Esophagus squamous epithelium (tissue), 5 donors: ENCODE measurements at places on chromosomes 12 and 14.

- DNase-seq, result no peak
These were observed 202.7 kb upstream of the GARIN6 start for GRCh38 chr12:99444859-99445316.

GRCh38 chr12:50564237-50564947 lies 59.6 kb downstream of the DIP2B start:
- DNase-seq, result no peak

DNA sequence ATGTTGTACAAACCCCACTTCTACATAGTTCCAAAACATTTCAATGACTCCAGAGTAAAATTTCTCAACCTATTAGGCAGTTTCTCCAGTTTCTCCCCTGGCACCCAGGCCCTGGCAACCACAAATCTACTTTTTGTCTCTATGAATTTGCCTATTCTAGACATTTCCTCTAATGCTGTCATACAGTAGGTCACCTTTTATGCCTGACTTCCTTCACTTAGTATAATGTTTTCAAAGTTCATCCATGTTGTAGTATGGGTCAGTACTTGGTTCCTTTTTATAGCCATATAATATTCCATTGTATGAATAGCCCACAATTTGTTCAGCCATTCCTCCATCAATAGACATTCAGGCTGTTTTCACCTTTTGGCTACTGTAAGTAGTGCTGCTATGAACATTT lies 67.0 kb downstream of the SPRING1 start:
- no peak for DNase-seq

DNA sequence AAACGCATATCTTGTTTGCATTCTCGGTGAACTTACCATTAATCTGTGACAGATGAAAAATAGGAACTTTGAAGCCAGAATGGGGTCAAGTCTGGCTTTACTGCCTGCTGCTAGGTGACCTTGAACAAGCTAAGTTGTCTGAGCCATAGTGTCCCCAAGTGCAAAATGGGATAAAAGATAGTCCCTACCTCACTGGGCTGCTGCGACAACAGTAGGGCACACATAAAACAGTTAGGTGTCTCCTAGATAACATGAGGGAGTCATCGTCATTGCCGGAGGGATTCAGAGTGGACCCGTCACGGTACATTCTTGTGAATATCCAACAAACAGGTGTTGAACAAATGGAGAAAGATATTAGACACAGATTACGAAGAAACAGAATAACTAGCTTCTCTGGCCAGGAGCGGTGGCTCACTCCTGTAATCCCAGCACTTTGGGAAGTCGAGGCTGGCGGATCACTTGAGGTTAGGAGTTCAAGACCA lies 71.2 kb downstream of the NINJ2 start:
- no peak for DNase-seq

DNA sequence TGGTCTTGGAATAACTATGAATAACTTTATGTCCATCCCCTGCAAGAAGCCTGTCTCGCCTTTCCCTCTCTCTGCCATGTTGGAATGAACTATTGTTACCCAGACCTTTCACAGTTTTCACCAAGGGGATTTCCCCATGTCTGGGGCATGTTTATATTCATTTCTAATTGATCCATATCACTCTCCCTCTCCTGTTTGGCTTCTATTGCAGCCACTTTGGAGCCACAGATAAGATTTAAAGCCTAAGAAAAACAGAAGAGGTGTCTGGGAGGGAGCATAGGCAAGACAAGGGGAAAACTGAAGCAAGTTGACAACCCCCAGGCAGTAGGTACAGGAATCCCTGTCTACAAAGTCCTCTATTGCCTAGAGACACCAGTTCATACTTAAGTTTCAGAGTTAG lies 41.0 kb upstream of the FOXJ2 start:
- DNase-seq, result no peak

- no peak for DNase-seq
These were observed 63.9 kb downstream of the DENND5B start for GRCh38 chr12:31527083-31527482.

- DNase-seq, result no peak
These were observed 15.8 kb upstream of the ATP5F1B start for GRCh38 chr12:56661560-56661959.

GRCh38 chr12:26130728-26131127 lies 5.9 kb upstream of the BHLHE41 start:
- DNase-seq, result no peak

- DNase-seq, result no peak
These were observed 102.5 kb downstream of the FGD4 start for GRCh38 chr12:32501835-32502333.

DNA sequence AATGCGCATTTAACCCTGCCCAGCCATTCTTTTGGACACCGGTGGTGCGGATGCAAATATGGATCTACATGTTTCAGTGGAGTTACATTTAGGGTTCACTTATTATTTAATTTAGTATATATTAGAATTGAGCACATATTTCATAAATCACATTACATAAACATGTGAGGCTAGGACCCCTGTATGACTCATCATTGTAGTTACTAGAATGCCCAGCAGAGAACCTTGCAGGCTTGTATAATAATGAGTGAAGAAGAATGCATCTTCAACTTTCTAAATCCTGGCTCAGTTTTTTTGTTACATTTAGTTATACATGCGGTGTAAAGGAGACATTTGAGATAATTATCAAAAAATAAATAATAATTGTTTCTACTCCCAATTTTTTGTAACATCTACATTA lies 369.0 kb downstream of the ATP23 start:
- no peak for DNase-seq

DNA sequence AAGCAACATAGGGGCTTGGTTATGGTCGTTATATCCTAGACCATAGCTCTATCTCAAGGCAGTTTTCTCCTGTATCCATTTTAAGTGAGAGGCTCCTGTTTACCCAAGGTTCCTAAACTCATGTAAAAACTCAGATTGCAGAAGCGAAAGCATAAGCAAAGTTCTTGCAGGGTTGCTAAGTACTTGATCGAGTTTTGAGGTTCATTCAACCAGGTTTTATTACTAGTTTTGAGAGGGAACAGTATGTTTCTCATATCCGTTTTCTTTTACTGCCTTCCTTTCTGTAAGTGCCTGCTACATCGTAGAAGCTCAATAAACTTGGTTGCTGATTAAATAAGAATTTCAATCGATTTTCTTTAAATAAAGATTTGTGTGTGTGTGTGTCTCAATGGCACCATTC lies 5.1 kb downstream of the AKAP3 start:
- DNase-seq, result no peak

- DNase-seq, result no peak
These were observed 176.6 kb downstream of the FOXN3 start for GRCh38 chr14:89240414-89240813.

GRCh38 chr12:91272461-91273063 lies 89.9 kb upstream of the DCN start:
- no peak for DNase-seq

- DNase-seq, result no peak
These were observed 35.6 kb upstream of the GPR68 start for GRCh38 chr14:91280129-91280528.

GRCh38 chr12:13103391-13104033 lies at the start of gene GSG1:
Gene GSG1, minus strand, starts transcription at chr12:13103667. Its CDS starts 155 bp downstream, at chr12:13103512.
- no peak for DNase-seq

DNA sequence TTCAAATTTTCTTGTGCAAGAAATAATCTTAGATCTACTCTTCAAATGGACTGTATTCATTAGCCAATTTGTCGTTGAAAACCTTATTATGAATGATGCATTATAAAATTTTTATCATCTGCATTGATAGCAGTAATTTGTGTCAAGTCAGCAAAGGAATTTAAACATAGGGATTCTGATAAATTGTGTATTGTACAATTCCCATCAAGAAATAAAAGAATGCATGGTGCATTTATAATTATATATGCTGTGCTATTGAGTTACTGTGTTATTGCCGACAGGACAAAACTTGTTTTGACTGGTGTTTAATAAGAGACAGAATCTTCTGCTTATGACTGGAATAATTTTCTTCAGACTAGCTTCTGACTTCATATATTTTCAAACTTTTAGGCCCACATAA lies 3.1 kb upstream of the BCDIN3D start:
- no peak for DNase-seq

DNA sequence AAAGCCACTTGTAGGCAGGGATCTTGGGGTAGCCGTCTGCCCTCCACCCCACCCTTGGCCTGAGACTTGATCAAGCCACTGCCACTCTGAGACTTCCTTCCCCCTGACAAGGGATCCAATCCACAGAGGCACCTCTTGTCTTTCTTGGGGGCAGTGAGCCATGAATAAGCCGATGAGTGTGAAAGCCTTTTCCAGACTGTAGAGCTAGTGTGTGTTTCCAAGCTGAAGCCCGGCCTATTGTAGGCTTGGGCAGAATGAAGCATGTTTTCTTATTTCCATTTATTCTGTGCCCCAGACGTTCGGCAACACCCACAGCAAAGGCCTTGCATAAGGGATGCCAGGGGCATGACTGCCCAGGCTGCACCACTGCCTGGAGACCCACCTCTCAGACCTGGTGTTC lies 991.6 kb downstream of the BCL11B start:
- DNase-seq, result no peak

- DNase-seq, result no peak
These were observed 295.1 kb upstream of the SFSWAP start for GRCh38 chr12:131415781-131416180.

GRCh38 chr12:47360771-47361388 lies 281.1 kb upstream of the AMIGO2 start:
- no peak for DNase-seq

DNA sequence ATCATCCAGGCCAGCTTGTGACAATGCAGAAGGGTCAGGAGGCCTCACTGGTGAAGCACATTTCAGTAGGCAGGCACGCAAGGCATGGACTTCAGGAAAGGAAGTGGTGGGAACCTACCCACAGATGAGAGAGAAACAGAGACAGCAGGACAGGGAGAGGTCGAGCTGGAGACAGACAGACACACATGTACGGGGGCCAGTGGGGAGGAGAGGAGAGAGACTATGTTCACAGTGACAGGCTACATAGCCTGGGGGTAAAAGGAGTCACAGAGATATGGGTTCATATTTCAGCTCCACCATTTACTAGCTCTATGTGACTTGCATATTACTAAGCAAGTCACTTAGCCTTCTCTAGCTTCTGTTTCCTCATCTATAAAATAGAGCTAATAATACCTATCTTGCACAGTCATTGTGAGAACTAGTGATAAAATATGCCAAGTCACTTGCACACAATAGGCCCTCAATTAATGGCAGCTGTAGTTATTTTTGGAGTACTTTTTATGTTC lies 91.1 kb upstream of the FUT8 start:
- DNase-seq, result no peak

DNA sequence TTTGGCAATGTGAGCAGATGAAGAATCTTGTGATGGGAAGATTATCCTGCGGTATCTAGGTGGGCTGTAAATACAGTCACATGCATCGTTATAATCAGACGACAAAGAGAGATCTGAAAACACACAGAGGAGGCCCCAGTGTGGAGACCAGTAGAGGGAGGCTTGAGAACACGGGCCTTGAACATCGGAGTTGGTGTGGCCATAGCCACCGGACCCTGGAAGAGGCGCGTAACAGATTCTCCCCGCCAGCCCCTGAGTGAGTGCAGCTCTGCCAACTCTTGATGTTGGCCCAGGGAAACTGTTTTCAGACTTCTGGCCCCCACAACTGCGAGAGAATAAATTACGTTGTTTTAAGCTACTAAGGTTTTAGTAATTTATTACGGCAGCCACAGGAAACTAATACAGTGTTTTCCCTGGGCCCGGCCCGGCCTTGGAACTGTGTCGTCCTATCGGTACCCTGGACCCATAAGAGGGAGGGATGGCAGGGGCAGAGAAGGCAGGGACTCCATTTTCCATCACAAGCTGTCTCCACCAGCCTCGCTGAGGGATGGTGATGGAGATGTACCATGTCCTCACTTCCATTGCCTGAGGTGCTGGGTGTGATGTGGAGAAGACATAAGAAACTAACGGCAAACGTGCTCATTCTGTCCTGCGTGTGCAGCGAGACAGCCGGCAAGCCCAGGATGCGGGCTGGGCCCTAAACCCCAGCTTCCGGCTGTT lies 91.6 kb downstream of the NTF3 start:
- DNase-seq, result no peak

DNA sequence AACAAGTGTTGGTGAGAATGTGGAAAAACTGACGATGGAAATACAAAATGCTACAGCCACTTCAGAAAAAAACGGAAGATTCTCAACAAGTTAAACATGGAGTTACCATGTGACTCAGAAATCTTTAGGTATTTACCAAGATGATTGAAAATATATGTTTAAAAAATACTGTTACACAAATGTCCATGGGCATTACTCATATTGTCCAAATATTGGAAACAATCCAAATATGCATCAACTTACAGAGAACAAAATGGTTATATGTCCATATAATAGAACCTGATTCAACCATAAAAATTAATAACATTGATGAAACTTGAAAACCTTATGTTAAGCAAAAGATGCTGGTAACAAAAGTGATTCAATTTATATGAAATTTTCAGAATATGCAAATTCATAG lies 1057.7 kb upstream of the TMEM132C start:
- DNase-seq, result no peak

- DNase-seq, result no peak
These were observed 66.4 kb downstream of the PAWR start for GRCh38 chr12:79624378-79624777.

DNA sequence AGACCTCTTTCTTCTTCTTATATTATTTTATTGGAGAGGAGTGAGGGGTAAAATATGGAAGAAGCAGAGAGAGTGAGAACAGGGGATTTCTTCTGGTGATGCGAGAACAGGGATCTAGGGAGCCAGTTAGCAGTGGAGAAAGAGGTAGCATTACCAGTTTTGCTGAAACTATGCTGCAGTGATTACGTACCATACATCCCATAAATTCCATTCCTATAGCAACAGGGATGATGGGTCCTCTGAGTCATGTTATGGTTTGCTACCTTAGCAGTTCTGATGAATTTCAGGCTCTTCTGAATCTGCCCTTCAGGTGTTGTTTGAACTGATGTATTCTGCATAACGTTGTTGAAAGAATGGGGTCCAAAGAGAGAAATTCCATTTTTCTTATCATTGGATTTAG lies 625.4 kb upstream of the LRFN5 start:
- no peak for DNase-seq

- no peak for DNase-seq
These were observed 180.8 kb downstream of the C12orf50 start for GRCh38 chr12:87848248-87848868.

DNA sequence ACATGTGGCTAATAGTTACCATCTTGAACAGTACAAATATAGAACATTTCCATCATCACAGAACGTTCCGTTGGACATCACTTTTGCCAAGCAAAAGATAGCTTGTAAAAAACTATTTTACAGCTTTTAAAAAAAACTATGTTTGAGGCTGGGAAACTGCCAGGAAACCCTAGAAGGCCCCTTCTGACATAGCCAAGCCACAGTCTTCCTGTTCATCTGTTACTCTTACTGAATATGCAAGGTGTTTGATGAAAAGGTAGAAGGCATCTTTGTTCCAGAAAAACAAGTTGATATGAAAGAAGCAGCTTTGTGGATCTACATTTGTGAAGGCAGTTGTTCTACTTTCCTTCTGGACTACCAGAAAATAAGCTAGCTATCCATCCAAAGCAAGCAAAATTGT lies 23.6 kb upstream of the WNK1 start:
- no peak for DNase-seq

- no peak for DNase-seq
These were observed 8.7 kb upstream of the MEG3 start for GRCh38 chr14:100816950-100817901.
